Neural progenitor cell (in vitro differentiated cells): ENCODE measurements at places on chromosomes 3 and 15.

GRCh38 chr15:31222773-31223341 lies 103.8 kb upstream of the KLF13 start:
- DNase-seq: no peak

DNA sequence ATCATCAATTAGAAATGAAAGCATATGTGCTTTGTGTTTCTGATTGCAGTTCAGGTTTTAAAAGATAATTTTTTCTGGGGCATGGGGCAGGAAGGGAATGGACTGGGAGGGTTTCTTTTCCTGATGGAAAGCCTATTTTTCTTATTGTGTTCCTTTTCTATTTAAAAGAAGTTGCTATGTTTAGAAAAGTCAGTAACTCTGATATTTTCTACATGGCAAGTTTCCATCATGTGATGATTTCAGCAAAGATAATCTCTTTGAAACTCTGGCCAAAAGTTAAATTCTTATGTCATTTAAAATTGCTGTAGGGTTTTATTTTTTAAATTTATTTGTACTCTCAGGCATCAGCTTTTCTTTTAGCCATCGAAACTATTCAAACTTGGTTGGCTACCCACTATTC lies 601.2 kb downstream of the FOXP1 start:
- DNase-seq: no peak

DNA sequence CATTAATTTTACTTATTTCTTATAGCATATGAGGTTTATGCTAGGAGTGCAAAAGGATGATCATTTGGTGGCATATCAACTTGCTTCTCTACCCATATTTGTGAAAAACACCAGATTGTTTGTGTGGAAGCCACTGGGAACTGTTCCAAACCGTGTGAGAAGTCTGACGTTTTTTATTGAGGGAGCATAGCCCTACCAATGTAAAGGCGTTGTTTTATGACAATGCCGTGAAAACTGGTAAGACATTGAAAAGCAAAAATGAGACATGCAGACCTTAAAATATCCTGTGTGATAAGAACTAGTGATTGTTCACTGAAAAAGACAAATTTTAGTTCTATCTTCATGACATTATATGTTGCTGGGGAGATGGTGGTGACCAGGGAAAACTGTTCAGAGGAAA lies 87.8 kb downstream of the CHL1 start:
- no peak for DNase-seq

DNA sequence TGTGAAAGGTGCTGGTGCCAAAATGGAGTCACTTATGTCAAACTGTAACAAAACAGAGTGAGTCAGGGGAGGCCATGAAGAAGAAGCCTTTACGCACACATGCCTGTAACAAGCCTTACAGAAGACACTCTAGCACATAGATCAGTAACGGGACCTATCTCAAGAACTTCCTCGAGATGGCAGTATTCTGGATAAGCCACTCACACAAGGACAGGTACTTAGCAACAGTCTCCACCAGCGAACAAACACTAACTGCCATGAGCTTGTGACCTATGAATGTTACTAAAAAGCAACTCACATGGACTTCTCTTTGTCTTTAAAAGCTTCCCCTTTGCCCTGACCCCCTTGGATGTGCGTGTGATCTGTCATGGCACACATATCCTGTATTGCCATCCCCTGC lies 235.1 kb downstream of the CD47 start:
- DNase-seq: peak; percentile 25

GRCh38 chr3:3589715-3590130 lies 209.5 kb upstream of the LRRN1 start:
- no peak for DNase-seq

GRCh38 chr3:183884097-183884426 lies 618 bp downstream of the PARL start:
- peak; percentile 4 for DNase-seq

GRCh38 chr3:193744822-193745684 lies 152.0 kb downstream of the OPA1 start:
- peak; percentile 41 for DNase-seq

DNA sequence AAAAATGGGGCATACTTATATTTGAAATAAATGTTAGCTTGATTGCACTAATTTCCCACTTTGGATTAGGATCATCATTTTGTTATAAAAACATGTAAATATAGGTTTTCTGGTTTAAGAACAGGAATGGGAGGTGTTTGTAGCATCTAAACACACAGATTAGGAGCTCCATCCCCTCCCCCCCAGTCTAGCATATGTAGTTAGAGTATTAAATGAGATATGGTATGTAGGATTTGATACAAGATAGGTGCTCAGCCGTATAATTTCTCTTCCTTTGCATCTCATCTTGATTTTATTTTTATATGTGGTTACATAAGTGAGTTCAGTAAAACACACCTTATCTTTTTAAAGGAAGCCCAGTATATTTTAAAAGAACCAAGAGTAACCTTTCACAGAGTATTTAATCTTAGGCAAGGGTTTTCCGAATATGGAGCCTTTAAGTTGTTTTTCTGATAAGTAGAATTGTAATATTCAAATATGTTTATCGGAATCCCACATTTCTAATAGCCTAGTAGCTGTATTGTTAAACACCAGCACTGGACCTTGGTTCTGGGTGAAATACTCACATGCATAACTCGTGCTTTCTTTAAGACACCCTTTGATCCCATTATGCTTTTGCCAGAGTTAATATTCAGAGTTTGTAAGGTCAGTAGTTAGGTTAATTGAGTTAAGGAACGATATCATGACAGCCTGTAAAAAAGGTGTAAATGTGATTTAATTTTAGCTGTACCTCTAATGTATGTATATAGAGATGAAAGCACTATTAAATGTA lies 2.3 kb downstream of the SLC25A36 start:
- DNase-seq: no peak

- DNase-seq: no peak
Measured at GRCh38 chr3:164007765-164008164, 1070.5 kb downstream of the SI start.

- DNase-seq: no peak
Measured at GRCh38 chr15:73019601-73020146, 32.6 kb upstream of the NEO1 start.

DNA sequence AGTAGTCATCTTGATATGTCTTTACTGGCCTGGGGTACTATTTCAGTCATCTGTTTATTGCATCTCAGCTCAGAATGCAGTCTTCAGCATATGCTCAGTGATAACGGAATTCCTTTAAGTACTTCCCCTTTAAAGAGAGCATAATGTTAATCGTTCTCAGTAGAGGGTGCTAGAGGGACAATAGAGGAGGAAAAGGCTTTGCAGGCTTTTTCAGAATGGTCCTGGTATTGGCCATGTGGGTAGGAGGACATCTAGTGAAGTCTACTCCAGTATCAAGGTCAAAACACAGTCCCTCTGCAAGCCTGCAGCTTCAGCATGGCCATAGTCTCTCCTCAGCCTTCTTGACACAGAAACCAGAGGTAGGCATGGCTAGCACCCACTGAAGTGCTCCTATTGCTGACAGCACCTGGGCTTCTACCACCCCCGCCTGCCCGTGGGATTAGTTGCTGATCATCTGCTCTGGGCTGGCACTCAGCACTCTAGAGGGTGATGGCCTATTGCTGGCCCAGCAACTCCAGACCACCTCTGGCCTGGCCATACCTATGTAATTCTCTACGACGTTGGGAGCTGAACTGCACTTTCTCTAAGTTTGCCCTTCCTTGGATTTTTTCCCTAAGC lies 65.4 kb downstream of the KCNH8 start:
- DNase-seq: peak; percentile 35

DNA sequence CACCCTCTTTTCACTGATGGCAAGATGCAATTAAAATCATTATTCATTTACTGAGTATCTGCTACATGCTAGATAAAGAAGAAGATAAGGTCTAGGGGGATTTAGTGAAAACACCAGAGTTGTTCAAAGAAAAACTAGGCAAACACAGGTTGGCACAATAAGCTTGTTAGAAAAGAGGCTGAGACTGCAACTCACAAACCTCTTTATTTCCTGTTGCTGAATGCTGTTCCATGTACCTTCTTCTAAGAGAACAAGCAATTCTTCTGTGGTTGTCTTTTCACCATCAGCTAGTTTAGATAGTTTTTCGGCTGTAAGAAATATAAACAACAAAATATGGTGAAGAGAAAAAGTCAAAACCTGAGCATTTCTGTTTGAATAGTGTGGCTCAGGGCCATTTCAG lies 61.1 kb downstream of the EIF3J start:
- no peak for DNase-seq

GRCh38 chr3:35932995-35933394 lies 293.7 kb downstream of the ARPP21 start:
- DNase-seq: no peak

DNA sequence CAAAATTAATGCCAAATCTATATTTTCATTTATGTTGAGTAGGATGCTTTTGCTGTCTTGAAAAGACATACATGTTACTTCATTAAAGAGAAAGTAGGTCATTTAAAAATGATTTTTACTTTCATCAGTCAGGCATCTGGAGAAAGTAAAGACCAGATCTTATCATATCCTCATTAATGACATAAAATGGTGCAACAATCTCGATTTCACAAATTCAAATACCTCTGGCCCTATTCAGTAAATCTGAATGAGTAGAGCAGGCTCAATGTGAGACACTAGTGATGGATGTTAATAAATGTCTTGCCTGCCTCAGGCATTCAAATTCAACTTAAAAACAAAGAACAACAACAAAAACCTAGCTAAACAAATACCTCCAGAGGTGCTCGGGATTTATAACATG lies 714.1 kb downstream of the NAALADL2 start:
- DNase-seq: no peak
